Sigmoid colon (tissue), 7 donors: ENCODE measurements at places on chromosomes 13 and 19. TPM values are rescaled to one million over a fixed set of nuclear protein-coding genes. Genes with fewer than 3 reads are reported as not detected.

Gene CEACAM8
- total RNA-seq: not detected

DNA sequence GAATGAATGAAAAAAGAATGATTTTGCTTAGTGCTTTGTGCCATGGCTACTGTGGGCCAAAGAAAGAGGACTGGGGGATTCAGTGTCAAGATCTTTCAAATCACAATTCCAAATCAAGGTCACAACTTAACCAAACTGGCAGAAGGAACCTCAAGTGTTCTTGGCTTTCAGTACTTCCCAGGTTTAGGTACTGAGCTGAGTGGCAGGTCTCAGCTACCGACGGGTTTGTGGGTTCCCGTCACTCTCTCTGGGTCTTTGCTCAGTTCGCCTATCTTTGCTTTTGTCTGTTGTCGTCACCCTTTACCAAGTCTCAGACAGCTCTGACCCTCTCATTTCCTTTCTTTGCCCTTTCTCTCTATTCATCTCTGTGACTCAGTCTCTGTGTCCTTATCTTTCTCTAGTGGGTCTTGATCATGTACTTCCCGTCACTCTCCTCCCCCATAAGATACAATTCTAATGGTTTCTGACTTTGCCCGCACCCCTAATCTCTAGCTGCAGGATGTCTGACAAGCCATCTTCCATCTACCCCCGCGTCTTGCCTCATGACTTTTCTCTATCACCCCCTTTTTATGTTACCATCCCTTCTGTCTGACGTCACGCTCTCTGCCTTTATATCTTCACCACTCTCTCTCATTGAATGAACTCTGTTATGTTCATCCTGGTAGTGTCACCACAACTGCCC is 33.3 kb upstream of the LRRC4B start:
- DNase-seq: no peak

DNA sequence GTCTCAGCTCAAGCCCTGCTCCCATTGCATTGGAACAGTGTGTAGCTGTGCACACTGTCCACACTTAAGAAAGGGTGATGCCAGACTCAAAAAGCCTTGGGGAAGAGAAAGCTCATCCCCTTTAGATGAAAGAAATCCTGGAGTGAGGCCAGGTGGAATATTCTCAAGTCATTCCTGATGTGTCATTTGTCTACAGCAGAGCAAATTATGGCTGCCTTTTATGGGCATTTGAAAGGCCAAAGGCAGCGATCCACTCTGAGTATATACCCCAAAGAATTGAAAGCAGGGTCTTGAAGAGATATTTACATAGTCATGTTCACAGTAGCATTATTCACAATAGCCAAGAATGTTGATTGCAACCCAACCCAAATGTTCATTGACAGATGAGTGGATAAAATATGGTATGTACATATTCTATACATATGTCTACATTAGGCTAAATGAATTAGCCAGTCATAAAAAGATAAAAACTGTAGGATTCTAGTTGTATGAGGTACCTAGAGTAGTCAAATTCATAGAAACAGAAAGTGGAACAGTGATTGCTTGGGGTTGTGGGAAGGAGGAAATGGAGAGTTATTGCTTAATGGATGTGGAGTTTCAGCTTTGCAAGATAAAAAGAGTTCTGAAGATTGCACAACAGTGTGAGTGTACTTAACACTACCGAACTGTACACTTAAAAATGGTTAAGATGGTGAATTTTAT is 214.9 kb downstream of the KCNRG start:
- DNase-seq: no peak

GRCh38 chr13:68056816-68057710 is 826.9 kb upstream of the PCDH9 start:
- DNase-seq: no peak

DNA sequence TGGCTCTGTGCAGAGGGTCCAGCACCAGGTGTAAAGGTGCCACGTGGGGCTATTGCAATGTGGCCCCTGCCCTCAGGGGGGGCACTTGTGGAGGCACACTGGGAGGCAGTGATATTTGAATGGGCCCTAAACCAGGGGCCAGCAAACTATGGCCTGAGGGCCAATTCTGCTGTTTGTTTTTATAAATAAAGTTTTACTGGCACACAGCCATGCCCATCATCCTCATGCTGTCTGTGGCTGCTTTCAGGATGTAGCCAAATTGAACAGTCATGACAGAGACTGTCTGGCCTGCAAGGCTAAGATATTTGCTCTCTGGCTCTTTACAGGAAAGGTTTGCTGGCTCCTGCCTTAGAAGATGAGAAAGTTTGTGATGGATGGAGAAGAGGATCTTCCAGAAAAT is 33.9 kb upstream of the RANBP3 start:
- no peak for DNase-seq

Gene C19orf33
- total RNA-seq: 18.2 TPM

DNA sequence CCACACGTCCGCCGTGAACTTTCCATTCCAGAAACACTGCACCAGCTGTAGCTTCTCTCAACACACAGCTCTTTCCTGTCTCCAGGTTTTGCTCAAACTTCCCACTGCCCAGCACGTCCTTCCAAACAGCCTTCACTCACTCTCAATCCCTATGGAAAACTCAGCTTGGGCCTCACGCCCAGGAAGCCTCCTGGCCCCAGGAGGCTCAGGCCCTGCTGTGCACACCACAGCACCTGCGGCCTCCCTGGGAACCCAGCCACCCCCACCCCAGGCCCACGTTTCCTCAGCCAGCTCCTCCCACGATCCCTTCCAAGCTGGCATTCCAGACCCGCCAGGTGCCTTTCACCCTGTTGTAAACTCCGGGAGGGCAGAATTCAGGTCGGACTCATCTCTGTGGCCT is 35.2 kb downstream of the C13orf46 start:
- DNase-seq: no peak

GRCh38 chr13:111318386-111318785 is 2.1 kb upstream of the TEX29 start:
- DNase-seq: no peak
